ENCODE measurements at places on chromosomes 3 and 15.

DNA sequence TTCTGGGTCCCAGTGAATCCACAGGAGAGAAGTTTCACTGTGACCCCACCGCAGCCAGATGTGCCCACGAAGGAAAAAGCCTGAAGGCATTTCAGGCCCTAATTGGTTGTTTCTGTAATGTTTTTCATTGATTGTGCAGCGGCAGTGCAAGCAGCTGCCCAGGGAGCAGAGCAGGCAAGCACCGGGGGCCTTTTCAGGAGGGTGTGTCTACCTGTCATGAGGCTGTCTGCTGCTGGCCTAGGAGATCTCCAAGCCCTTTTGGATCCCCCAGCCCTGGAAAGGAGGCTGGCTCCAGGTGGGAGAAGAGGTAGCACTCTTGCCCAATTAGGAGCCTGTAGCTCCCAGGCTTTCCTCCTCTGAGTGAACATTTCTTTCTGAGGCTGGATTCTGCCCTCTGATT lies 108.8 kb downstream of the EPHB1 start:
- no peak for DNase-seq

- DNase-seq, result no peak
These were observed 37.0 kb downstream of the LDHAL6B start for GRCh38 chr15:59243622-59244021.

DNA sequence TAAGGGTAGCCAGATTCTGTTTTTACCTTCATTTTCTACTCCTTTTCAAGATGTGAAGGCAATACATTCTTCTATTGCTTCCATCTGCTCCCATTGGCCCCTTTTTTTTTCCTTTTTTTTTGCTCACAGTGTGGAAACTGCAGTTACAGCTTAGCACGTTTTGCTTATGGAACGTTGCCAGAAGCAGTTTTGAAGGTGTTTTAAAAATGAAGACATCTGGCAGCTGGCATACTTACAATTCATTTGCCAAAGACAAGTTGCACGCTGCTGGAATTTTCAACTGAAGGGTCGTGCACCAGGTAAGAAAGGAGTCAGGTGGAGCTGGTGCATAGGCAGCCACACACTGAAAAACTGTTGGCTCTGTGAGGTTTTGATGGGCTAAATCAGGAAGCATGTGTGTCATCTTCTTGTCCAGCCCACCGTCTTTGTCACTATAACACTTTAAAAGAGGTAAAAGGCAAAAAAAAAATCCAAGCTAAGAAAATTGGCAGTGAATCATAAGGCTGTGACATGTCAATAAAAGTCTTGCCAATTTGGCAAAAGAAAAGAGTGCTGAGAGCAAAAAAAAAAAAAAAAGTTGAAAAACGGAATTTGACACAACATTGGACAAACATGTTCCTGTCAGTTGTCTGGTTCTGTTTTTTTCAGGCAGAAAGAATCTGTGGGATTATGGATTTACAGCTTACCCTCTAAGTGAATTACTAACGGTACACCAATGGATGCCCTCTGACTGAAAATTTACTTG lies 225.4 kb upstream of the SOX2 start:
- DNase-seq, result no peak

DNA sequence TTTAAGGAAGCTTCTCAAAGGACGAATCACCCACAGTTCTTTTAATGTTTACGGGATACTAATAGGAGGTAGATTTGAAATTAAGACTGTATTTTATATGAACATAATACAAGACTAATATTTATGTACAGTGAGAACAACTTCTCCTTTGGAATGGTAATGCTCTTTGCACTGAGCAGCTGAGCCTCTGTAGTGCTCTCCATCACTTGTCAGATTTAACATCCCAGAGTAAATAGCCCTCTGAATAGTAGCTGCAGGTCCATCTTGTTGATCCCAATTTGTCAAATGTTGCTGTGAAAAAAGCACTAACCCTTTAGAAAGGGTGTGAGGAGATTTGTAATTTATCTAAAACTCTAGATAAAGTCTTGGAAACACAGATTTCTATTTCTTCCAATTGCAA lies 351.4 kb upstream of the KCNMB2 start:
- DNase-seq, result no peak

GRCh38 chr15:49831206-49831965 lies 210.5 kb downstream of the DTWD1 start:
- no peak for DNase-seq

DNA sequence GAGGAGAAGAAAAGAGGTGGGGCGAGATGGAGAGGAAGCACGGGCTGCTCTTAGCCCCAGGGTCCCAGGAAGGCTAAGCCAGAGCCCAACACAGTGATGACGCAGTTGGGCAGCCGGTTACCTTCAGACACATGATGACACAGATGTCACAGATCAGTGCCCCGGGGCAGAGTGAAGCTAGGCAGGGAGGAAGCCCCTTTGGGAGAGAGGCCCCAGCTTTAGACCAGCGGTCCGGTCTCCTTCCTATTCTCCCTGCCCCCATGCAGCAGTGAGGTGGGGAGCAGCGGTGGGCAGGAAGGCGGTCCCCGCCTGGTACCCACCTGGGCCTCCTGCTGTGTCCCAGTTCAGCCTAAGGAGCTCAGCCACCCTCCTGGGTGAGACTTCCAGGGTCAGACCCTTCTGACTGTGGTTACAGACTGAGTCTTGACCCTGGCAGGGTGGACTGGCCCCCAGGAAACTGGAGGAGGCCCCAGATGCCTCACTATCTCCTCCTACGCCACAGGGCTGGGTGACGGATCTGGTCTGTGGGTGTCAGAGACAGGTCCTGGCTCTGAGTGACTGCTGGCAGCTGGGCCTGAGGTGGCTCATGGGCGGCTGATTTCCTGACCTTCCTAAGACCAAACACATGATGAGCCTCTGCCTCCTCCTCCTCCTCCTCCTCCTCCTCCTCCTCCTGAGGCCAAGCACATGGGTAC lies 38.8 kb upstream of the LINGO1 start:
- no peak for DNase-seq

DNA sequence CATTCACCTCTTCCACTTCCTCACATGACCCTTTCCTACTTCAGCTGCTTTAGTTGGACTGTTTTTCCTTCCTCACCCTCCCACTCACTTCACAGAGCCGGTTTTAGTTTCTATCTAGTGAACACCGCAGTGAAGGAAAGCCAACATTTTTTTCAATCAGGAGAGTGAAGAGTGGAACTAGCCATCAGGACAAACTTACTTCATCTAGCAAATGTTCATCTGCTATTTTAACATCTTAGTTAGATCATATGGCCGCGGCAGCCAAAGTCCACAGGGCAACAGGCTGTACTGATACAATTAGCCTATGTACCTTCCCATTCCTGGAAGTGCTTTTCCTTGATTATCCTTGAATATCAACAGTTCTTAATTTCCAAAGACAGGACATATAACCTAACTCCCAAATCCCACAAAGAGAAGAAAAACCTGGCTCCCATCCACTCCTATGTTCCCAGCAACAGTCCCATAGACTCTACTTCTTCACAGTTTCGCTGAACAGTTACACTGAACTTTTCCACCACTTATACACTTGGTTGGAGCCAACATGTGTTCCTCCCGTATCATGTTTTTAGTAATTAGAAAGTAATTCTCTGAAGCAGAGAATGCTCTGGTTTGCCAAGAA lies 456.2 kb upstream of the THBS1 start:
- DNase-seq, result no peak

DNA sequence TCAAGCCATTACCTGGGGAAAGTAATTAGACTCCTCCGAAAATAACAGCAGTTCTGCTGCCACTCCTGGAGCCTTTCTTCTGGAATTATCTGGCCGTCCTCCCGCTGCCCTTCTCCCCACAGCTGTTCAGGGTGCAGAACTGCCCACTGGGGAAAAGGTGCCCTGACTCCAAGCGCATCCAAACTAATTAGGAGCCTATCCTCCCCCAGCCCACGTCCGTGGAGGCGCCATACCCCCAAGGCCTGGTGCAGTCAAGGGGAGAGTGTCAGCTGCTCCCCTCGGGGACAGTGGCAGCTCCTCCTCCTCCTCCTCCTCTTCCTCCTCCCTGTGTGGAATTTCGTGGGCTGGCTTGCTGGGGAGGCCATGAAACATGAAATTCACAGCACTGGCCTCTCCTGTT lies 177.2 kb downstream of the XXYLT1 start:
- DNase-seq, result no peak

DNA sequence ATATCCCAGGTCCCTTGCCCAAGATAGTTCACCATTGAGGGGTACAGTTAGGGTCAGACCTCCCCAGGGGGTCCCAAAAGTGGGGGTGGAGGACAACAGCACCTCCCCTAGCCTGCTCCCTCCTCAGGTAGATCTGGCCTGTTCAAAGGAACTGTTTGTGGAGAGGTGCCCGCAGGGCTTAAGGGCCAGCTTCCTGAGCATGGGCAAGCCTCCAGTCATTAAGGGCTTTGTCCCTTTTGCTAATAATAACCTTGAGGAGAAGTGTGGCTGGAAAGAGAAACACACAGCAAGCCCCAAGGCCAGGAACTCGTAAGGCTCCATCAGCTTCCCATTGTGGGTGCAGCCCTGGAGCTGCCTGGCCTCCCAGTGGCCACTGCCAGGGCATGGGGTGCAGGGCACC lies 47.4 kb downstream of the ISG20 start:
- no peak for DNase-seq

GRCh38 chr3:188206787-188207186 lies 52.8 kb downstream of the LPP start:
- no peak for DNase-seq

GRCh38 chr15:85727068-85727467 lies 67.7 kb downstream of the KLHL25 start:
- DNase-seq, result no peak

DNA sequence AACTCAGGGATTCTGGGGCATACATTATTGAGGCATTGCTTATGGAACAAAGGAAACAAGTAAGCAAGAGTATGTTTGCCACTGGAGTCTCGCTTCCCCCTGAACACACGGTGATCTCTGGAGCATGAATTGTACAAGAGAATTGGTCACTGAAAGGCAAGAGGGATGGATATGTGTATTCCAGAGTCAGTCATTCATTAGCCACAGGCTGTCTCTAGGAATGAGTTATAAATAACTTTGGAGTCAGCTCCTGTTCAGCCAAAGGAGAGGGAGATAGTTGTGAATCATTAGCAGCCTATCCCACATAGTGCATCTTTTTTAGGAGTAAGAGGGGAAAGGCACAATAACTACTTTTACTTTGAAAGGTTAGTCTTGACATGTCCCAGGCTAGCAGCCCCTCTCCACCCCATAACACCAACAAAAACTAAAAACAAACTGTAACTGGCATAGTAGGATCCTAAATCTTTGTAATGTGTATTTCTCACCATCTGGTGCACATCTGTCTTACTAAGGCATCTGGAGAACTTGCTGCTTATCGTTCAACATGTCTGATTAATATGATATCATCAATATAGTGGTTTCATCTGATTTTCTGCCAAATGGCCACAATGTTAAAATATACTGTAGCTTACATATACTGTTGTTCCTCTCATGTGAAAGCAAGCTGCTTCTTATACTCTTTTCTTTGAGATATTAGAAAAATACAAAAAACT lies 462.2 kb downstream of the GRM7 start:
- no peak for DNase-seq

GRCh38 chr3:173396191-173397041 lies 1.1 kb upstream of the NLGN1 start:
- DNase-seq, result no peak

DNA sequence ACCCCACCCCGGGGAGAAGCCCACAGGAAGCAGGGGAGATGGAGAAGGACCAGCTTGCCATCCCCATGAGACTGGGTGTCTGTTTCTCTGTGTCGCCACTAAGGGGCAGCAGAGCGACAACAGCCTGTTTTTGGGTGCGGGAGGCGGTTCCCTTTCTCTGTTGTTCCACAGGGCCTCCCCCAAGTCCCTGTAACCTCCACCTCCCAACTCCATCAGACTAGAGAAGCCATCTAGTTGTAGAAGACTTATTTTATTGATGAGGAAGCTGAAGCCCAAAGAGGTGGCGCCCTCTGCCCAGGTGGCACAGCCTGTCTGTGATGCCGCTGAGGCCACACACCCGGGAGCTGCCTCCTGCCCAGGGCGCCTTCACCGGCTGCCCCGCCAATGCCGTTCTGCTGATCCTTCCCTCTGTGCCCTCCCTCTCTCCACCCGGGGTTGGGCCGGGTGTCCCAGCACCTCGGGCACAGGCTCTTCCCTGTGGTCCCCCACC lies 3.9 kb upstream of the CCDC9B start:
- peak; percentile 64 for DNase-seq

DNA sequence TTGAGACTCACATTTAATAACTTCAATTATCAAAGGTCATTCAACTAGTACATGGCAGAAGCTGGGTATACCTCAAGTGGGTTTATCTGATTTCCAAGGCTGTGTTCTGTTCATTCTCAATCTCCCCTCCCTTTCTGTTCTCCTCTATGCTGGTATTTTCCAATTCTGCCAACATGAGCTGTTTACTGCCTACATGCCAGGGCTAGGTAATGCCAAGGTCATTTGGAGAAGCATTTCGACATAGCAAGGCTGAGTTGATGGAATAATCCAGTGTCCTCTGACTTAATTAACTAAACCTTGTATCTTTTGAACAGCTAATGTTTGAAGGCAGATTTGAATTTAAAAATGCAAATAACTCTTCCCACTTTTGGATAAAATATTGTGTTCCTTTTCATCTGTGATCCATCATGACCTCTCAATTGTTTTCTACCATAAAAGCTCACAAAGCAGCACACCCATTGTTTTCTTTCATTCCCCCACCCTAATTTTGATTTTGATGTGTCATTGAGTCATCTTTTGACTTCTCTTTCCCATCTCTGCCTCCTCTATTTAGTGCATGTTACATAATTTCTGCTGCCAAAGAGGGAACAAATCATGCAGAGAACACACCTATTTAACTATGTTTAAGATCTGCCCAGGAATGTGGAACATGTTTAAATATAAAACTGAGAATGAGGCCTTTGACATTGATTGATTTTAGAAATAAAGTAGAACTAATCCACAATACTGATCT lies 308.8 kb upstream of the NR2E3 start:
- no peak for DNase-seq

DNA sequence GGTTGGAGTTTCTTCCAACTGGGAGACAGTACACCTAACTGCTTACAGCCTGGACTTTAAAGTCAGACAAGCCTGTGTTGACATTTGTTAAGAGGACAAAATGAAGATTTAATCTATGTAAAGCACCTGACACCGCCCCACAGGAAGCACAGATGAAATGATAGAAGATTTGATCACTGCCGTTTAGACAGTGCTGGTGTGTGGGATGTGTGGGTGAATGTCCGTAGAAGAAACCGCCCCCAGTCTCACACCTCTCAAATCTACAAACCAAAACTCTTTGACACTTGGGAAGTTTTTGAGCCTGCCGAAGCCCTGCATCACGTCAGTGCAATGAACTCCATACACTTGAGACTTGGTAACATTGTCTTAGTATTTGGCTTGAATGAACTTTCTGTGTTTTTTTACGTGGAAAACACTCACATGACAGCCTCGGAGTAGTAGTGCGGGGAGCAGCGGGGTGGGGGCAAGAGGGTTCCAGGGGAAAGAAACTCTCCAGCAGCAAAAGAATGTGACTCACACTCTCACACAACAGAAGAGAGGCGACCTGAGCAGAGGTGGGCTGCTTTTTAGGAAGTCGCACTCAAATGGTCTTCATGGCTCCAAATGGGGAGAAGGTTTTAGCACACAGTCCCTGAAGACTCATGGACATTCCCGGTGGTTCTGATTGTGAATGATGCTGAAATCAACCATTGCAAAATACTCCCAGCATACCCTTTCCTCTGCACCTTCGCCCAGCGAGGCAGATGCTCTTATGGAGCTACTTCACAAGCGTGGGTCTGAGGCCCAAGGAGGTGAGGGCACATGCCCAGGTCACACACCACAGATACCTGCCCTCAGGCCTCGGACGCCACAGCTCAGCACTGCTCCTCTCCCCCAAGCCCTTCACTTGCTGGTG lies 79.2 kb downstream of the SRGAP3 start:
- peak; percentile 17 for DNase-seq

All from activated T-helper 1 cell treated with anti-CD3 and anti-CD28 coated beads, Interleukin-12 subunit alpha, Interleukin-12 subunit beta, Interleukin-2, Interleukin-4 antibody, amounts not matched to agents 30 ng/mL and 10 ng/mL and 1 ng/mL, durations not matched to agents 14 hours and 24 hours and 36 hours (primary cell).